Stimulated activated CD8-positive, alpha-beta memory T cell treated with anti-CD3 and anti-CD28 coated beads, Interleukin-4, amount 100 ng/mL, for 1 hour (primary cell): ENCODE measurements at places on chromosomes 2 and 18.

DNA sequence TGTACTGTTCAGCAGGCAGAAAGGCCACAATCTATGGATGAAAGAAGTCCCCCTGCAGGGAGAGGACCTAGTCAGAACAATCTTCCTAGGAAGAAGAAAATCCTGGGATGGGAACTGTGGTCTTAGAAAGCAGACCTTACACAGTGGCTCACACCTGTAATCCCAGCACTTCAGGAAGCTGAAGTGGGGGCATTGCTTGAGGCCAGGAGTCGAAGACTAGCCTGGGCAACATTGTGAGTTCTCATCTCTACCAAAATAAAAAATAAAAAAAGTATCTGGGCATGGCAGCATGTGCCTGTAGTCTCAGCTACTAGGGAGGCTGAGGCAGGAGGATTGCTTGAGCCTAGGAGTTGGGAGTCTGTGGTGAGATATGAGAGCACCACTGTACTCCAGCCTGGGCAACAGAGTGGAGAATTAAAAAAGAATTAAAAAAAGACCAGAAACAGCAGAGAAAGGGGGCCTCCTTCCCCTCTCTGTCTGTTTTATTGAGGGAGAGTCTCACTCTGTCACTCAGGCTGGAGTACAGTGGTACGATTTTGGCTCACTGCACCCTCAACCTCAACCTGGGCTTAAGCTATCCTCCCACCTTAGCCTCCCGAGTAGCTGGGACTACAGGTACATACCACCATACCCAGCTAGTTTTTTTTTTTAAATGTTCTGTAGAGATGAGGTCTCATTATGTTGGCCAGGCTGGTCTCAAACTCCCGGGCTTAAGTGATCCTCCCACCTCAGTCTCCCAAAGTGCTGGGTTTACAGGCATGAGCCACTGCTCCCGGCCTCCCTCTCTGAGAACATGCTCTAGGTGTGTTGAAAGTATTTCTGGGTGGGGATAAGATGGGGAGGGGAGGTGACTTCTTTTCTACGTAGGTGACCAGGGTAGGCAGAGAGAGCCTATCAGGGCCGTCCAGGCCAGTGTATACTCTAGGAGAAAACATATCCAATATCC, 7.4 kb downstream of the RHOB start:
- DNase-seq = no peak

DNA sequence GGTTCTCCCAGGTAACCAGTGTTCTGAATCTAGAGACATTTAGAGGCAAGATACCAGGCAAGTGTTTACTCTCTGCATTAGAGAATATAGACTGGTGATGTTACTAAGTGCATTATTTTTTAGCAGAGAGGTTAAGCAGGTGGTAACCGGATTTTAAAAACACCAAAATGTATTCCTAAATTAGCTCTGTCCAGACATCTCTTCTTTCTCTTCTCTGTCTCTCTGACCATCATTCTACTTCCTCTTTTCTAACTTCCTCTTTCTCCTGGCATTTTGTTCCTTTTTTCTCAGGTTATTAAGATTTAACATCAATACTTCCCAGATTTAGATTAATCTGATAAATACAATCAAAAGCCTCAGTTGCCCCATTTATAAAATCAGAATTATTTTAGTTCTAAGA, 31.7 kb upstream of the DYNC1I2 start:
- DNase-seq = no peak

DNA sequence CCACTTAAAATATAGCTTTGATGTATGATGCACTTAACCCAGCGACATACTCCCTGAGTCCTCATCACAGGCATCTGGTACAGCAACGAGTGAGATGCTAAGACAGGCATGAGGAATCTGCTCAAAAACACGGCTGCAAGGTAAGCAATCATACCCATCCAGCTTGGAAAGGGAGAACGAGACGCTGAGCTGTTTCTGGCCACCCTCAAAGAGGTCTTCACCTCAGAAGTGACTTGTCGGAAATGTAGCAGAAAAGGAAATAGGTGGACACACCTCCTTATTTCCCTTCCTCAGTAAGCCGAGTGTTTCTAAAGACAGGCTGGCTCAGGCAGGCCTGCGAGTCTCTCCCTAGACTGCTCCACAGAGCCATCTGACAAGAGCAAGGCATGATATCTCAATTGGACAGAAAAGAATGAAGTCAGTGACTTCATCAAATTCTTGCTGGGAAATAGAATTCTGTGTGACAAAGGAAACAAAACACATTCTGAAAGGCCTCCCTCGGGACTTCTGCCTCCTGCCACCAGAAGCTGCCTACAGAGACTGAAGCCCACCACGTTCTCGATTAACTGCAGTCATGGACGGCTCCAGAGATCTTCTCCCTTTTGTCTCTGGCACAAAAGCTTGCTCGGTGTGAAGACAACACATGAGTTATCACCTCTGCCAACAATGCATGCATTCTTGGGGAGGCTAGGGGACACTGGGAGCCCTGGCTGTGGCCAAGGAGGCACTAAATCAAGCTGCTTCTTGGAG, 84.3 kb downstream of the UXS1 start:
- DNase-seq = no peak

GRCh38 chr2:45789317-45789716, 137.8 kb downstream of the PRKCE start:
- DNase-seq = no peak

DNA sequence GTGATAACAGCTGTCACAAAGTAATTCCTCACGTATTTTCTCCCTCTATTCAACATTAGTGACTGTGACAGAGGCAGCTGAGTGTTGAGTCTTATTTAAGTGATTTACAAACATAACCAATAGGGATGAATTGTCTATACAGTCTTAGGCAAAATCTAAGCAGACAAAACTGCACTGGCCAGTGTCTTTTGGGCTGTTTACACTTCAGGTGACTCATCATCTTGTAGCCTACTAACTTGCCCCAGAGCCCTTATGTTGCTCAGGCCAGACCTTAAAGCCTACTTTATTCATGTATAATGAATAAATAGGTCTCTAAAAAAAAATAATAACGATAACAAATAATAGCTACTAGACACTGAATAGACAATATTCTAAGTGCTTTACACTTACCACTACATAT, 17.2 kb downstream of the THOC1 start:
- no peak for DNase-seq

DNA sequence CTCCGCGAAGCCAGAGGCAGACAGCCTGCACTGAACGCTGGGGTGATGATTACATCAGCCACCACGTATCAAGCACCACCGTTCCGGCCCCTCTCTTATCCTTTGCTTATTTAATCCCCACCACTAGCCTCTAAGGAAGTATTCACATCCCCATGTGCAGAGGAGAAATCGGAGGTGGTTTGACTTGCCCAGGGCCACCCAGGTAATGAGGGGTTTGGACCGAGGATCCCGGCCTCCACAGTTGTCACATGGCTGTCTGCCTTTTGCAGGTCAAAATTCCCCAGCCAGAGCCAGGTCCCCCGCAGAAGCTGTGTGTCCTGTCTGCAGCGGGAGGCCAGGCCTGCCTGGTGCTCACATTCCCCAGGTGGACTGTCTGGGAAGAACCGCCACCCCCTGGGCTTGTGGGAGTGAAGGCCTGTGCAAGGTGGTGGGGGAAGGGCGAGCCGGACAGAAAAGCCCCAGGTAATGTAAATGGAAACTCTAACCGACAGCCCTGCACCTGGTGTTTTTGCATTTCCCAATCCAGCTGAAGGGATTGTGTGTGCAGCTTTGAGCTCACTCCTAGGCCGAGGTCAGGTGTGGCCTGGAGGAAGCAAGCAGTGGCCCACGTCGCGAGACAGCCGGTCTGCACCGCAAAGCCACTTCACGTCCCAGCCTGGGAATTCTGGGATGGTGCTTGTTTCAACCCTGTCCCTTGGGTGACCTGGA, 108.5 kb upstream of the ID2 start:
- no peak for DNase-seq

DNA sequence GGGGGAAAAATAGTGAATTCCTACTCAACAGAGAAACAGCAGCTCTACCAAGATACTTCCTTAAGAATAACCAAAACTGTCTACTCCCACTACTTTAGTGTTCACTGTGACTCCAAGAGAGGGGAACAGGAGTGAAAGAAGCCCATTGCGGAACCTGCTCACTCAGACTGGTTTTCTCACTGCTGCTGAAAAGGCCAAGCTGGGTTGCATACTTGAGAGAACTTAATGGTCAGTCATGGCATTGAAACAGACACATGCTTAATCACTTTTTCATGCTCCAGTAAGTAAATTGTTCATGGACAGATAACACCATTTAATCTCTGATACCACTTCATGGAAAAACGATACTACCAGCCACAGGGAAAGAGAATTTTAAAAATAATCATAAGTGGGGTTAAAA, 35.7 kb upstream of the SLC8A1 start:
- no peak for DNase-seq

DNA sequence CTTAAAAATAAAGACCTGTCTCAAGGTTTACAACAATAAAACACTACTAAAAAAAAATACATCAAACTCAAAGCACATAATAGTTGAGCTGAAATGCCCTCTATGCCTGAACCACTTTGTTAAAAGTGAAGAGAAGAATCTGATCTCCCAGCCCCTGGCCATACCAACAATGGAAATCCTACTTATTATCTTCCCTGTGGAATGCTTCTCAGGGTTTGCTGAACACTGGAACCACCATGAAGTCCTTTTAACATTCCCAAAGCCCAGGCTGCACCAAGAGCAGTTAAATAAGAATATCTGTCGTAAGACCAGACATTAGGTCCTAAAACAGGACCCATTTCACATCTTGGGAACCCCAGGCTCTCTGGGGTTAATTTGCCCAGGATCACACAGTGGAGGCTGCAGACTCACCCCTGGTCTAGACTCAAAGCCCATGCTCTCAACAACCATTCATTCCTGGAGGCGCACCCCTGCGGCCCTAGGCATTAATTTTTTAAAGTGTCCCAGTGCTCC, 285.8 kb downstream of the STK39 start:
- DNase-seq = no peak

DNA sequence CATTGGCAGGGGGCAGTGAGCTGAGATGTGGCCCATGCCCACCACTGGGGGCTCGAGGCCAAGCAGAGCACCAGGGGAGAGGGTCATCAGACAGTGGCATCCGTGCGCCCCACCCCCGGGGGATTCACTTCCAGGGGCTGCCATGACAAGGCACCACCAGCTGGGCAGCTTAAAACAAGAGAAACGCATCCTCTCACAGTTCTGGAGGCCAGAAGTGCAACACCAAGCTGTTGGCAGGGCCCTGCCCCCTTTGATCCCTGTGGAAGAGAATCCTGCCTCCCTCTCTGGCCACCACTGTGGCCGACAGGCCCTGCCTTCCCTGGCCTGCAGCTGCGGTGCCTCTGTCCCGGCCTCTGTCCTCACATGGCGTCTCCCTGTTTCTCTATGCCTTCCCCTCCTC, 187.7 kb upstream of the ID2 start:
- no peak for DNase-seq

GRCh38 chr2:235677937-235678336, 184.1 kb downstream of the AGAP1 start:
- no peak for DNase-seq

- DNase-seq = no peak
Measured at GRCh38 chr18:13223311-13224143, 5.0 kb downstream of the LDLRAD4 start.

DNA sequence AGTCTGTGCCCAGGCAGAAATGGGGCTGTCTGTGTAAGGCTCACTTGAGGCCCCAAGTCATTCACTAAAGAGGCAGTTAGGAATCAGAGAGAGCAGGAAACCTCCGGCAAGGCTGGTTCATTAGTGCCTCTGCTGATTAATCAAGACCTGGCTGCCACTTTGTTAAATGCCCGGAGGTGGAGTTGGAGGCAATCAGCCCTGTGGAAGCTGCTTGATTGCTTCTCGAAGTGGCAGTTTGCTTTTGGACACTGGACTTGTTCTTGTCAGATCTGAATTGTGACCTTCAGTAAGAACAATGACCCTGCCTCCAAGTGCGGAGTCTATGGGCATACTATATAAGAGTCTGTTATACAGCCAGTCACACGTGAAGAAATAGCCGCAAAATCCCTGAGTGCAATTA, 183.9 kb upstream of the LINC00305 start:
- no peak for DNase-seq

- no peak for DNase-seq
Measured at GRCh38 chr18:3972291-3972930, 482.7 kb downstream of the DLGAP1 start.

- no peak for DNase-seq
Measured at GRCh38 chr2:15687720-15688119, 96.1 kb downstream of the DDX1 start.

DNA sequence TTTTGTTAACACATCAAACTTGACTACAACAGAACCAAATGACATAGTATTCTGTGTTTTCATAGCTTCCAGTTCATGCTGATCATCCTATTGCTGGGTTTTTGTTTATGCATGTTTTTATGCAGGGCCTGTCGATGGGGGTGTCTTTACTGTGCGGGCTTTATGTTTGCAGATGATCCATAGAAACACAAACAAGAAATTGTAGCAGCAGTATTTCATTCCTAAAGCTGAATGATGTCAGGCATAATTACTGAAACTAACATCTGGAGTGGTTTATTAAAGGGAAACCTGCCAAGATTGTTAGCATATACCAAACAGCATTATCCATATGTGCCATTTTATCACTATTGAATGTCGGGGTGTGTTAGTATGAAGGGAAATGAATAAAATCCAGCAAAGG, 129.7 kb downstream of the PTPRM start:
- DNase-seq = no peak

DNA sequence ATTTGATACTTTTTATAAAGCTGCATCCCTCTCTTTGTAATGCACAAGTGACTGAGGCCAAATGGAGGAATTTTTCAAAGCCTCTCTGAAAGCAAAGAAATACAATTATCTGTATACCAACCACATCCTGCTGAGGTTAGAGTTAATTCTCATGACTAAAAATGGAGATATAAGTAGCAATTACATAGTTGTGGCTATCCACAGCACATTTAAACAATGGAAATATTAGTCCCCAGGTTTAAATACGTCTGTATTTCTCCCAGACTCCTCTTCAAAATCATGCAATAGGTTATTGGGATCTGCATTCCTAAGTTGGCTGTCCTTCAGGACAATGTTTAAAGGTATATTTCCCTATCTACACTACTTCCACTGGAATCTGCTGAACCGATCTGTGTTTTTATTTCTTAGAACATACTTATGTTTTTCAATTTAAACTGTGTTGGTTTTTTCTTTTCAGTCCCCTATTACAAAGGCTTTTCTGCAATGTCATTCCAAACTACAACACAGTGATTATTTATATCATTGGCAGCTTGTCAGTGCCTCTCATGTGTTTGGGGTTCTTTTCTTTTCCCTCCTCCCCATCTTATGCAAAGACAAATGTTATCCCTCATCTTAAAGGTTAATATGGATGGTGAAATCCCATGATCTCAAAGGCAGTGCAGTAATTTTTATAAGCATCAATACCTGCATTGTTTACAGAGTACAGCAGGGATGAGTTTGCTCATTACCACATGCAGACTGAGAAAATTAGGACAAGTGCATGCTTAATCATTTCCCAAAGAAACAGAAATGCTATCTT, 134.8 kb upstream of the FSHR start:
- DNase-seq = no peak

- DNase-seq = no peak
Measured at GRCh38 chr2:159859583-159859982, 61.6 kb upstream of the CD302 start.

DNA sequence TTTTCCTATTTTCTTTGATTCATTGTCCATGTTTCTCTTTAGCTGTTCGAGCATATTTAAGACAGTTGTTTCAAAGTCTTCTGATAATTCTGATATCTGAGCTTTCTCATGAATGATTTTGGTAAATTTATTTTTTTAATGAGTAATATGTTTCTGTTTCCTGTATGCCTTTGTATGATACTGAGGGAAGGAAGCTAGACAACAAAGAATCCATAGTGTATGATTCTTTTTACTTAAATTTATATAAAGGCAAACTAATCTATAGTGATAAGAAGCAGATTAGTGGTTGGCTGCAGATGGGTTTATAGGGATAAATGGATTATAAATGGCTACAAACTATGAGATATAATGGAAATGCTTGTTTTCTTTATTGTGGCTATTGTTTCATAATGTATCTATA, 352.7 kb upstream of the CDH2 start:
- DNase-seq = no peak
